ENCODE measurements at places on chromosomes 7 and 10. TPM values are rescaled to one million over a fixed set of nuclear protein-coding genes. Genes with fewer than 3 reads are reported as not detected.

Gene FBXL13
- total RNA-seq = 0.83 TPM

Gene HECW1
- not detected for total RNA-seq

- no peak within 1 kb of the TSS for H3K27ac ChIP-seq
- peaks cover 61% of the 10 kb centered on the region for H3K27me3 ChIP-seq
- peaks cover 2% of the 10 kb centered on the region for H3K4me1 ChIP-seq
These were observed at the start of gene NPFFR1 for GRCh38 chr10:70283445-70284399. TSS of gene NPFFR1 (minus strand) at chr10:70284004. CDS start at chr10:70283676, 328 bp downstream.

DNA sequence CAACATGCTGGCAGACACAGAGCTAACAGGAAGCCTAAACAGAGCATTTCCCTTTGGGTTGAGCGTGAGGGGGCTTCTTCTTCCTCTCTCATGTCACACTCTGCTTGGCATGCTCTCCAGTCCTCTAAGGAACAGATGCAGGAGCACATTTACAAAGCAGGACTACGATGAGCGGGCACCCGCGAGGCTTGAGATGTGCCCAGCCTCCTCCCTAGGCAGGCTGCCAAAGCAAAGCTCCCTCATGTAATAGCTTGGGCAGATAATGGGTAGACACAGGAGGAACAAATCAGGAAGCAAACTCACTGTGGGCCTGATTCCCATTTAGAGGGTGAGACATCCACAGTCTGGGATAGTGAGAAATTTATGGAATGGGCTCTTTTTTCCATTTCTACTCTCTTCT is 519.1 kb downstream of the NRG3 start:
- H3K36me3 ChIP-seq = no peaks in the 10 kb centered on the region
- H3K27ac ChIP-seq = no peak overlapping the region
- no peaks in the 10 kb centered on the region for H3K27me3 ChIP-seq
- DNase-seq = no peak
